ENCODE measurements at places on chromosomes 5 and 9.

- no peak for DNase-seq
These were observed 21.3 kb downstream of the TRMO start for GRCh38 chr9:97900738-97901565.

DNA sequence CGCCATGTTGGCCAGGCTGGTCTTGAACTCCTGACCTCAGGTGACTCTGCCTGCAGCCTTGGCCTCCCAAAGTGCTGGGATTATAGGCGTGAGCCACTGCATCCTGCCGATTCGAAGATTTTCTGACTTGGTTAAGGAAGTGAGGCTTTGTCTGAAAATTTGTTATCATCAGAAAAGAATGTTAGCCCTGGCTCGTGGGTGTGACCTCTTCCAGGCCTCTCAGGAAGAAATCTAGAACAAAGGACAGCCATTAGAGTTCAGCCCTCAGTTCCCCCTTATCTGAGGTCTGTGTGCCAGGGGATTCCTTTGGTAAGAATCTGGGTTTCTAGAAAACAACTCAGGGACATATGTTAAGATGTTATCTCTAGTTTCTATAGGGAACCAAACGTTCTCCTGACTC is 6.2 kb downstream of the OR2S2 start:
- DNase-seq, result no peak

- DNase-seq, result no peak
These were observed 15.8 kb upstream of the FCHO2 start for GRCh38 chr5:72940082-72940481.

- DNase-seq, result no peak
These were observed 14.7 kb downstream of the SLC45A2 start for GRCh38 chr5:33969572-33970452.

DNA sequence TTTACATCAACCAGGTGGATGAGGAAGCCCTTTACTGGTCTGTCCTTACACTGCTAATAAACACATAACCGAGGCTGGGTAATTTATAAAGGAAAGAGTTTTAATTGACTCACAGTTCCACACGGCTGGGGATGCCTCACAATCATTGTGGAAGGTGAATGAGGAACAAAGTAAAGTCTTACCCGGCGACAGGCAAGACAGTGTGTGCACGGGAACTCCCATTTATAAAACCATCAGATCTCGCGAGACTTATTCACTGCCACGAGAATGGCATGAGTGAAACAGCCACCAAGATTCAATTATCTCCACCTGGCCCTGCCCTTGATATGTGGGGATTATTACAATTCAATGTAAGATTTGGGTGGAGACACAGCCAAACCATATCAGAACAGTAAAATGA is 67.3 kb upstream of the GRAMD2B start:
- no peak for DNase-seq

DNA sequence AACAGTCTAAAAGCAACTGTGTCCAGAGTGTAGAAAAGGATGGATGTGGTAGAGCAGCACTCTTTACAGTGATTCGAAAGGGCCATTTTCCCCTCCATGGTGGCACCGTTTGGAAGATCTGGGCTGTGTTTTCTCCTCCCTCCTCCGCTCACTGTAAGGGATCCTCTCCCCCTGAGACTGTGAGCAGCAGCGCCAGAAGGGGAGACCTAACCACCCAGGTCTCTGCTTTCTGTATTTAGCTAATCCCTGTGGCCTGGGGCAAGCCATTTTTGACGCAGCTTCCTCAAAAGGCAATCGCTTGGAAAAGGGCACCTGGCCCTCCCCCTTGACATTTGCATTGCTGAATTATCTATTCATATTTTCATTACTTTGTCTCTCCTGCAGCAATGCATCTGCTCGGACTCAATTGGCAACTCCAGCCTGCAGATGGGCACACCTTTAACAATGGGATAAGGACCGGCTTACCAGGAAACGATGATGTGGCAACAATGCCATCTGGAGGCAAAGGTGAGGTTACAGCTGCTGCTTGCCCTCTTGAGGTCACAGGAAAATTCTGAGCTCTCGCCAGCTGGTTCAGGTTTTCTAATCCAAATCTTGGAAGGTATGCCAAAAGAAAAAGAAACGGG is 244.3 kb upstream of the WWC1 start:
- DNase-seq, result peak; percentile 11

- DNase-seq, result no peak
These were observed 215.0 kb upstream of the PANK3 start for GRCh38 chr5:168793841-168794837.

DNA sequence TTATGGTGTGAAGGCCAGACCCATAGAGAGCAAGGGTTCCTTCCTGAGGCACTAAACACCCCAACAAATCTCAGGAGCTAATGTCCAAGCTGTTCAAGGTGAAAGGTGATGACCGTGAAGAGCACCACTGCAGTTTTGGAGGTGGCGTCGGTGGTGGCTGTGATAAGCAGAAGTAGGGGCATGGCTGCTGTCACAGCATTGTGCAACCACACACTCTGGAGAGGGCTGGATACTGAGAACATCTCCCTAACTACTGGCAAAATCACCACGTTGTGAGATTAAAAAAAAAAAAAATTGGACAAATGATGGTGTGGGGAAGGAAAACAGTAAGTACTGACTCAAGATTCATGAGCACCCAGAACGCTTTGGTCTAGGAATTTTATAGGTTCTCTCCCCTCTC is 156.5 kb downstream of the PJA2 start:
- no peak for DNase-seq

GRCh38 chr9:37350486-37351190 is 71.9 kb upstream of the GRHPR start:
- no peak for DNase-seq
